ENCODE measurements at places on chromosomes 1 and 21.

- no peak for DNase-seq
Observed at GRCh38 chr1:42114229-42114628, 39.0 kb upstream of the GUCA2B start.

DNA sequence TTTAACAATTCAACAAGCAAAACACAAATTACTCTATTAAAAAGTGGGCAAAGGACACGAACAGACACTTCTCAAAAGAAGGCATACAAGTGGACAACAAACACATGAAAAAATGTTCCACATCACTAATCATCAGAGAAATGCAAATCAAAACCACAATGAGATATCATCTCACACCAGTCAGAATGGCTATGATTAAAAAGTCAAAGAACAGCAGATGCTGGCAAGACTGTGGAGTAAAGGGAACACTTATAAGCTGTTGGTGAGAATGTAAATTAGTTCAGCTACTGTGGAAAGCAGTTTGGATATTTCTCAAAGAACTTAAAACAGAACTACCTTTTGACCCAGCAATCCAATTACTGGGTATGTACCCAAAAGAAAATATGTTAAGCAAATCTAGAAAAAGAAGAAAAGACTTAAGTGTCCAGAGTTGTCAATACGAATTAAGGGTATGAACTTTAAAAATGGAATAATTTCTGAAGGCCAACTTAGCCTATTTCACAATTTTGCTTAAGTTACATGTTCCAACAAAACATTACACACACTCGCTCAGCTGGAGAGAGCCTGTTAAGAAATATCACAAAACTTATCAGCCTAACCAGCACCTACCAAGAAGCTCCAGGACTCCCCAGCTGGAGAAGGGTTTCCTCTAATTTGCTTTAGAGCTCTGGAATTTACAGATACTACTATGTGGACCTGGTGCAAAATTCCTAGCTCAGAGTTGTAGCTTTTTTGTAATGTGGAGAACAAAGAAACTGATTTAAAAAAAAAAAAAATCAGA lies 232.1 kb downstream of the DUSP10 start:
- no peak for DNase-seq

DNA sequence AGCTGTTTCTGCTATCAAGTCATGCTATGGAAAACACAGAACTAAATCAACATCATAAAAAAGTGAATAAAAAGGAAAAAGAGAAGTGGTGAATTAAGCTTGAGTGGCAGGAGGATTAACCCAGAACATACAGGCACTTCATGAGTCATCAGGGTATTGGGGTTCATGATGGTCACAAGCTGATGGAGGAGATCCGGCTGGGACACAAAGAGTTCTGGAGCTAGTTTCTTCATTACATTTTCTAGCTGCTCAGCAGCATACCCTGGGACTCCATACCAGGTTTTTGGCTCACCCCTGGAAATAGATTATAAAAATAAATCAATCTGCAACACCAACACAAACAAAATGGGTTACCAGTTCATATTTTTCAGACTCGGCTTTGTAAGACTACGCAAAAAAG lies 42.5 kb upstream of the SYT2 start:
- no peak for DNase-seq

DNA sequence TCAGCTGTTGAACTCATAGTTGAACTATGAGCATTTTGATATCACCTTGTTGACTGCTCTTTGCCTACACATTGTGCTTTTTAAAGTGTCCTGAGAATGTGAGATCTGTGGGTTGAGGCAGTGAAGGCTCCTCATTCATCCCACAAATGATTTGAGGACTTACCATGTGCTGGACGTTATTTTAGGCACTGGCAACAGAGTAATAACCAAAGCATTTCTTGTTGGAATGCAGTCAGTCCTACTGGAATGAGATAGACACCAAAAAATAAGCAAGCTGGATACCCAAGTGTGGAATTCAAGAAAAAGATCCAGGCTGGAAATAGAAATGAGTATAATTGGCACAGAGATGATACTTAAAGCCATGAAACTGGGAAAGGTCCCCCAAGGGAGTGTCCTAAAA lies 73.4 kb downstream of the ZP4 start:
- no peak for DNase-seq

GRCh38 chr1:15220825-15221431 lies 26.1 kb upstream of the FHAD1 start:
- DNase-seq, result no peak

DNA sequence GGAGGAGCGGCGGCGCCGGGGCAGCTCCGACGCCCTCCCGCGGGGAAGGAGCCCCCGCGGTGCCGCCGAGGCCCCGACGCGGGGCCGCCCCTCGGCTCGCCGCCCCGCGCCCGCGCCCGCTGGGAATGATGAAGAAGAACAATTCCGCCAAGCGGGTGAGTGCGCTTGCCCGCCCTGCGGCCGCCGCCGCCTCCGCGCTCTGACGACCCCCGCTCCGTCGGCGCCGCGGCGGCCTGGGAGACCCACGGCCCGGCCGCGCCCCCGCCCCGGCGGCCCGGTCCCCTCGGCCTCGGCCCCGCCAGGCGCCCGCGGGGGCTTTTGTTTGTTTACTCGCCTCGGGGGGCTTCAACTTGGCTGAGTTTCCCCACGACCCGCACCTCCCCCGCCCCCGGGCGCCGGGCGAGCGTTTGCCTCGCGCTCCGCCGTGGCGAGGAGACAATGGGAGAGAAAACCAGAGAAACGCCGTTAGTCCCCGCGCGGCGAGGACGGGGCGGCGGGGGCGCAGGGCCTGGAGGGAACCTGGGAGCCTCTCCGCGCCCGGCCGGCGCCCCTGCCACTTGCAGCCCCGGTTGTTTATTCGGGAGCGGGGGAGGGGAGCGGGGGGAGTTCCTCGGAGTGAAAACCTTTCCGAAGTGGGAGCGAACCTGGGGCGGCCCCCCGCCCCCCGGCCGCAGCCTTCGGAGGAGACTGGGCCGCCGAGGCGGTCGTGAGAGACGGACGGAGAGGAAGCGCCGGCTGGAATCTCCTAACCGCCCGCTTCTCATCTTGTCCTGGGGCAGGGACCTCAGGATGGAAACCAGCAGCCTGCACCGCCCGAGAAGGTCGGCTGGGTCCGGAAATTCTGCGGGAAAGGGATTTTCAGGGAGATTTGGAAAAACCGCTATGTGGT lies 661 bp downstream of the PLEKHO1 start:
- DNase-seq, result no peak

GRCh38 chr21:33569991-33570390 lies 18.5 kb downstream of the DONSON start:
- no peak for DNase-seq

DNA sequence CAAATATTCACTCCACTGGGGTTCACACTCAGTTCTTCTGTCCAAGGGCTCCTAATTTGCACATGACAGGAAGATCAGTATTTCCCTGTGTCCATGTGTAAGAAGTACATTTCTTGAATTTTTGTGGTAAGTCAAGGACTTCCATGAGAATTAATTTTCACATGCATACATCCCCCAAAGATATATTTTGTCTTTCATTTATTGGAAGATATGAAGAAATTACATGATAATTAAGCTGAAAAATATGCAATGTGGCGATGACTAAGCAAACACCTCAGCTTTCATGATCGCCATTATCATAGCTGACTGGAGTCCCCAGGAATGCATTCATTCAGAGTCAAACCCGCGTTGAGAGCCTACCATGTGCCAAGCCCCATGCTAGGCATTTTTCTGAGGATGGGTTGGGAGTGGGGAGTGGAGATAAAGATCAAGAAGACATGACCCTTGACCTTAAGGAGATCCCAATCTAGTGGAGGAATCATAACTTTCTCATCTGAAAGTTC lies 104.6 kb upstream of the F3 start:
- DNase-seq, result no peak

- no peak for DNase-seq
Observed at GRCh38 chr1:101253976-101254674, 17.3 kb downstream of the S1PR1 start.

DNA sequence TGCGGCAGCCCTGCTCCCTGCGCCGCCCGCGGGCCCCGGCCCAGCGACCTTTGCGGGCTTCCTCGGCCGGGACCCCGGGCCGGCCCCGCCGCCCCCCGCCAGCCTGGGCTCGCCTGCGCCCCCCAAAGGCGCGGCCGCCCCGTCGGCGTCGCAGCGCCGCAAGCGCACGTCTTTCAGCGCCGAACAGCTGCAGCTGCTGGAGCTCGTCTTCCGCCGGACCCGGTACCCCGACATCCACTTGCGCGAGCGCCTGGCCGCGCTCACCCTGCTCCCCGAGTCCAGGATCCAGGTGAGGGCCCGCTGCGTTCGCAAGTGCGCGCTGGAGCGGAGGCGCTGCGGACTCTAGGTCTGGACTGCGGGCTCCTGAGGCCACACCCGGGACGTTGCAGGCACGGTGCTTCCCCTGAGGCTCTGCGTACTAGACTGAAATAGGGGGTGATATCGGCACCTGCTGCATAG lies 351 bp downstream of the MIXL1 start:
- no peak for DNase-seq

DNA sequence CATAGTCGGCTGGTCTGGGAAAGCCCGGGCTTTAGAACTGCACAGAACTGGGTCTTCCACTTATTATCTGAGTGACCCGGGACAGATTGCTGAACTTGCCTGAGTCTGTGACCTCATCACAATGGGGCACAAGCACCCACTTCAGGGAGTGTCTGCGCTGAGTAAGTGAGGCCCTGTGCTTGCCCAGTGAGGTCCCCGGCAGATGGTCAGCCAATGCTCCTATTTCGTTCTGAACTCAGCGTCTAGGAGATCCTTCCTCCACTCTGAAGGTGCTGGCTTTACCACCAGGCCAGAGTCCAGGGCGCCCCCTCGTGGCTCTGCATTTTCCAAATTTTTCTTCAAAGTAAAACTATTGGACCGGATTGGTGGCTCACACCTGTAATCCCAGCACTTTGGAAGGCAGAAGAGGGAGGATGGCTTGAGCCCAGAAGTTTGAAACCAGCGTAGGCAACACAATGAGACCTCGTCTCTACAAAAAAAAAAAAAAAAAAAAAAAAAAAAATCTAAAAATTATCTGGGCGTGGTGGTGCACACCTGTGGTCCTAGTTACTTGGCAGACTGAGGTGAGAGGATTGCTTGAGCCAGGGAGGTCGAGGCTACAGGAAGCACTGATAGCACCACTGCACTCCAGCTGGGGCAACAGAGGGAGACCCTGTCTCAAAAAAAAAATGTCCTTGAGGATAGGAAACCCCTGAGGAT lies 61.7 kb downstream of the FCRL5 start:
- no peak for DNase-seq

GRCh38 chr1:50422675-50422945 lies 633 bp downstream of the DMRTA2 start:
- DNase-seq, result no peak

- DNase-seq, result peak; percentile 79
Observed at GRCh38 chr1:153617663-153618062, 1.5 kb upstream of the S100A14 start.

DNA sequence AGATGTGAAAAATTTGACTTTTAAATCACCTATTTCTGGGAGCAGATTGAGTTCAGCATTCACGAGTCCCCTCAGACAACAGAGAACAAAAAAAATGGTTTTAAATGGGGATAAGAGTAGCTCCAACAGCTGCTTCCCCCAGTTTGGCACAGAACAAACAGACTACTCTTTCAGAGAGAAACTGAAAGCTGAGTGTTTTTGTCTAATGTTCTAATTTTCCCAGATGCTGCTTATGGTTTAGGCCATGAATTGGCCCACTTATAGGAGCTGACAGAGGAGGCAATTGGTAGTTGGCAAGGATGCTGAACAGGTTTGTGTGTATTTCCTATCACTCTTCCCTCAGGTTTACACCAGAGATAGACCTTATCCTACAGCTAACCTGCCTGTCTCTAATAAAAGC lies 1637.4 kb upstream of the PRMT6 start:
- DNase-seq, result no peak

GRCh38 chr1:19662313-19662712 lies 2.4 kb upstream of the HTR6 start:
- no peak for DNase-seq

DNA sequence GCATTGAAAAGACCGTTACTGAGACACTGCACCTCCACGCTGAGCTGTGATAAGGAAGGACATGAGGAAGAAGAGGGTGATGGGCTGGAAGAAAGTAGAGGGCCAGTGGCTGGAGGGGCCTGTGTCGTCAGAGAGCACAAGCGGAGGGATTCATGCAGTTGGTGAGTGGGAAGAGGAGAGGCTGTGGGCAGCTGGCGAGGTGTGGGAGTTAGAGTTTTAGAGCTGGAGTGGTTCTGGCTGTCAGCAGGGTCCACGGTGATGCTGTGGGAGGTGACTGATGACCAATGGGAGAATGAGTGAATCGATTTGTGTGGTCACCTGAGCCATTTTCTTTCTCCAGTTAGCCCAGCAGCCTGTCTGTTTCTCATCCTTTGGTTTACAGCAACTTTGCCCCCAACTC lies 66.2 kb upstream of the SLC2A1 start:
- no peak for DNase-seq

DNA sequence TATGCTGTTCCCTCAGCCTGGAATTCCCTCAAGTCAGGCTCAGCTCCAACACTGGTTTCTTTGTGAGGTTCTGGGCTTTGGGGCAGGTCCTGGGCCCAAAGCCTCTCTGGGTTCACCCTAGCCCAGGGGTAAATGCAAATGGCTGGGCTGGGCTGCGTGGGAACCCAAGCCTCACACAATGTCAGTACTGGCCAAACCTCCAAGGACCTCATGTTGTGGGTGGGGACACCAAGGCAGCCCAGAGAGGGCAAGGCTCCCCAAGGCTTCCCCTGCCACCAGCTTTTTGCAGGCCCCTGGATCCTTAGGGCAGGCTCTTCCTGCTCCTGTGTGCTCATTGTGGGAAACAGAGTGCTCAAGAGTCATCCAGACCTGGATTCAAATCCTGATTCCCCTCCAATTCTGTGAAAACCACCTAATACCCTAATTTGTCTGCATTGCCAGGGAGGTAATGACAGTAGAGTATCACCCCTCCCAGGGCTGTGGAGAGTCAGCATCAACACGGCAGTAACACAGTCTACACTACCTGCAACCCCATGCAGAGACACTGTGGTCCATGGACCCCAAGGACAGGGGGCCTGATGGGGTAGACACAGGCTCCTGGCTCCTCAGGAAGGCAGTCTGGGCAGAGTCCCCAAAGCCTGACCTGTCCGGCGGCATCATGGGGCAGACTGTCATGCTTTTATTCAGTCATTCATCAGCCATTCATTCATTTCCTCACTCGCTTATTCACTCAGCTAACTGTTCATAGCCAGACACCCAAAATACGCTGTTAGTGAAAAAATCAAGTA lies 85.7 kb downstream of the DMRTB1 start:
- no peak for DNase-seq

GRCh38 chr1:209601809-209602657 lies 18.5 kb downstream of the CAMK1G start:
- no peak for DNase-seq

- no peak for DNase-seq
Observed at GRCh38 chr1:81512252-81513003, 288.3 kb upstream of the ADGRL2 start.

GRCh38 chr1:224377676-224378006 lies 21.0 kb downstream of the CNIH4 start:
- no peak for DNase-seq
